ENCODE measurements at places on chromosomes 3 and 15. TPM values are rescaled to one million over a fixed set of nuclear protein-coding genes. Genes with fewer than 3 reads are reported as not detected.

Gene IL12A
- 0.31 TPM for total RNA-seq

Gene SSR3
- 183 TPM for total RNA-seq

Gene TICRR
- 12.9 TPM for total RNA-seq

Gene INKA1
- 0.64 TPM for total RNA-seq

Gene ACTRT3
- total RNA-seq, result 1.5 TPM

Gene PPP1R14D
- not detected for total RNA-seq

All from natural killer cell treated with Interleukin-12 subunit alpha and Interleukin-12 subunit beta and Interleukin-15 and Interleukin-18, amount 100 ng/mL, for 72 hours (primary cell).